ENCODE measurements at places on chromosomes 1 and 21.

GRCh38 chr1:182301467-182302198 is 90.0 kb downstream of the GLUL start:
- no peak for DNase-seq

DNA sequence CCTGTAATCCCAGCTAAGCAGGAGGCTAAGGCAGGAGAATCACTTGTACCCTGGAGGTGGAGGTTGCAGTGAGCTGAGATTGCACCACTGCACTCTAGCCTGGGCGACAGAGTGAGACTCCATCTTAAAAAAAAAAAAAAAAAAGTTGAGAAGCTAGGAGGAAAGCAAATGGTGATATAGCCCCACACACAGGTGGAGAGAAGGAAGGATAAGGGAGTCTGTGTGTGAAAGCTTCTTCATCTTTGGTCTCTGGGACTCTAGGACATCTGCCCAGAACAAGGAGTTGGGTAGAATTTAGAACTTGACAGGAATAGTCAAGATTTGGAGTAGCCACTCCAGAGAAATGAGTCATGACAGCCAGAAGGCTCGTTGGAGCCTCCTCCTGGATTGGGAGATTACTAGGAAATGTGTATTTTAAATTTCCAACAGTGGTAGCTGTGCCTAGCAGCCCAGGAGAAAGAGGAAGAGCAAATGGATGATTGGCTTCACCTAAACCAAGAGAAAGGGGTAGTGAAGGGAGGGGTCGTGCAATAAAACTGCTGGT is 19.9 kb downstream of the NPL start:
- no peak for DNase-seq

GRCh38 chr1:214568328-214568727 is 16.9 kb upstream of the PTPN14 start:
- no peak for DNase-seq

DNA sequence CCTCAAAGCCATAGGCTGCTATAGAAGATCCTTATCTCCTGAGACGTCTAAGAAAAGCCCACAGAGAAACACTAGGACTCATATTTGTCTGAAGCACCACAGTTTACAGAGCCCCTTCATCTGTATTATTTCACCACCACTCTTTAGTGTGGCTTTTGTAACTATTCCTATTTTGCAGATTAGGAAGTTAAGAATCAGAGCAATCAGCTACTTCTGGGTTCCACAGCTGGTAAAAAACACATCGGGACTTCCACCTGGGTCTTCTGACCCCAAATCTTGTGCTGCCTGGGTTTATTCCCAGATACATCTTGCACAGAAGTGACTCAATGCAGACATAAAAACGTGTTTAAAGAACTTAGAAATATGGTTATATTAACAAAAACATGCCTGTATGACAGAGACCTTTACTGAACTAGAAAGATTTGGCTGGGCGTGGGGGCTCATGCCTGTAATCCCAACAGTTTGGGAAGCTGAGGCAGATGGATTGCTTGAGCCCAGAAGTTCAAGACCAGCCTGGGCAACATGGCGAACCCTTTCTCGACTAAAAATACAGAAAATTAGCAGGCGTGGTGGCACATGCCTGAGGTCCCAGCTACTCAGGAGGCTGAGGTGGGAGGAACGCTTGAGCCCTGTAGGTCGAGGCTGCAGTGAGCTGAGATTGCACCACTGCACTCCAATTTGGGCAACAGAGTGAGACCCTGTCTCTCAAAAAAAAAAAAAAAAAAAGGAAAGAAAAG is 40.9 kb downstream of the ELK4 start:
- DNase-seq = no peak

DNA sequence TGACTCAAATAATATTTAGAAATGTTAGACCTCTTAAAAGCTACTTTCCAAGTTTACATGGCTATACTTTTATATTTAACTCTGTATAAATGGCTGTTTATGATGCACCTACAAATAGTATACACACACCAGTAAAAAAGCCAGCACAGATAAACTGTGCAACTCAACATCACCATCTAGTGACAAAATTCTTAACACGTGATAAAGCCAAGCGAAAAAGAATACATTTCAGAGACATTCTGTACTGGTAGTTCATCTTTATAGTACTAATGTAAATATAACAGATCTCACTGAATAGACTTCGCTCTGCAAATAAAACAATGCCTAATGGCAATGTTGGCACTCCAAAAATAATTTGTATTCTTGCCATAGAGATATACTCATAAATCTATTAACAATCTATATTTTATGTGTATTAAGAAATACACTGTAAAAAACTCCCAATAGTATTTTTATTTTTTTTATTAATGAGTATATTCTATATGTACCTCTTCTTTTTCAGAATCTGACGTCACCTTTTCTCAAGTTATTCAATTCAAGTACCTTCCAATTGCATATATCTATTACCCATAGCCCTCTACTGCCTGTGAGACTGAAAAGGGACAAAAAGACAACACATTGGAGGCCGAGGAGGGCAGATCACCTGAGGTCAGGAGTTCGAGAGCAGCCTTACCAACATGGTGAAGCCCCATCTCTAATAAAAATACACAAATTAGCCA is 100.2 kb downstream of the DPYD start:
- DNase-seq = no peak

DNA sequence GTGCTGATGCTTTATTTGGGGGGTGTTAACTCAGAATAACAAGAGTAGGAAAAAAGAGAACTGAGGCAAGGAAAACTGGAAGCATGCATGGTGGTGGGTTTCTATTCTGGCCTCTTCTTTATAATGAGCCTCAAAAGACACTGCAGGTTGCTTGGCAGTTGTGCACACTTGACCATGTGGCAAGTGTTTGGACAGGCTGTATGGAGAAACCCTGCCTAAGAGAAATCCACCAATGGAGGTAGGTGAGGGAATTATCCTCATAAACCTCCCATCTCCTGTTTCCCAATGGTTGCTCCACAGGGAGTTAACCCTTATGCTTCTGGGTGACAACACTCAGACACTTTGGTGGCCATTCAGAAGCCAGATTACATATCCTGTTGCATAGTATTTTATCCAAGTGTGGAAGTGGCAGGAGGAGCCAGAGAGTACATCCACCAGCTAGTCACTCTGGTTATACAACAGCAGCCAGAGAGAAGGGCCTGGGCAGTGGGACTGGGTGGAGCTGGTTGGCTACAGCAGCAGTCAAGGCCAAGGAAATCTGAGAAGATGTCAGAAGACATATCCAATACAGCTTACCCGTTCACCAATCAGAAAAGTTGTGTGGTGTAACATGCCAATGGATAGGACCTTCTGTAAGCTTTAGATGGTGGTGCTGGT is 16.4 kb upstream of the VASH2 start:
- no peak for DNase-seq

- DNase-seq = no peak
These were observed 36.6 kb upstream of the PTPRC start for GRCh38 chr1:198601936-198602889.

- no peak for DNase-seq
These were observed 21.5 kb downstream of the FGGY start for GRCh38 chr1:59318271-59318860.

- DNase-seq = no peak
These were observed 65.7 kb downstream of the MAP3K7CL start for GRCh38 chr21:29195981-29196669.

DNA sequence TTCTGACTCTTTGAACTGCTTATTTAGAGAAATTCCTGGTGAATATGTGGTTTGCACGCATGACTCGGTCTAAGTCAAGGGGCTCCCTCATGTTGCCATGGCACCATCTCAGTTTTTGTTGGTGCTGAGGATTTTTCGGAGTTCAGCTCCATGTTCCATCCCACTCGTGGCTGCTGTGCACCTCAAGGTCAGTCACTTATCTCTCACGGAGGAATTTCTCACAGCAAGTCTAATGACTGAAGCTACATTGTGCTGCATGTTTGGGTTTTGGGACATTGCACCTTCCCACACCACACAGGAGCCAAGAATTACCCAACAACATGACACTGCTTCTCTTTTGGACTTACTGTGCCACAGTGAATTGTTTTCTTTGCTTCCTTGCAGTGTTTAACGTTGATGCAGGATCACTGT is 269.9 kb downstream of the NCAM2 start:
- DNase-seq = no peak

DNA sequence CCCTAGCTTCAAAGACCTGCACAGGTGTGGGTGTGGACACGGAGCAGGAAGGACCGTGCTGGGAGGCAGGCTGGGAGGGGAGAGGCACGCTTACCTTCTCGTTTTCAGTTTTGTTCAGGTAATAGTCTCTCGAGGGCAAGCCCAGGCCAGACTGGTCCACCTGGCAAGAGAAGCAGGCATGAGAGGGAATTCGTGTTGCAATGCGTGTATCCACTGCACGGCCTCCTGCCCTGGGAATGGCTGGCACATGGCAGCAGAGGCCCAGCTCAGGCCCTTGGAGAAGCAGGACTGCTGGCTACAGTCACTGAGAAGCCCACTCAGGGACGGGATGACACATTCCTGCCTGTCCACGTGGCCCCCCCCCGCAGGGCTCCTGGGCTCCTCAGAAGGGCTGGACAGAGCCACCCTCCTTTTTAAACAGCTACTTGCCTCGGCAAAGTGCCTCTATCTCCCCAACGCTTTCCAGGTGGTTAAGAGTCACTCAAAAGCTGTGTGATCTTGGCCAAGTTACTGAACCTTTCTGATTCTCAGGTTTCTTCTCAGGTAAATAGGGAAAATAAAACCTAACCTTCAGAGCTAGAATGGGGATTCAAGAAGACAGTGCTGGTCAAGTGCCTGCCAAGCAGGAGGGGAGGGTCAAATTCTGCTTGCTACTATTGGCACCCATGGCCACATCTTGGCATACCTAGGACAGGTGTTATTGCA is 32.7 kb downstream of the ECE1 start:
- no peak for DNase-seq

DNA sequence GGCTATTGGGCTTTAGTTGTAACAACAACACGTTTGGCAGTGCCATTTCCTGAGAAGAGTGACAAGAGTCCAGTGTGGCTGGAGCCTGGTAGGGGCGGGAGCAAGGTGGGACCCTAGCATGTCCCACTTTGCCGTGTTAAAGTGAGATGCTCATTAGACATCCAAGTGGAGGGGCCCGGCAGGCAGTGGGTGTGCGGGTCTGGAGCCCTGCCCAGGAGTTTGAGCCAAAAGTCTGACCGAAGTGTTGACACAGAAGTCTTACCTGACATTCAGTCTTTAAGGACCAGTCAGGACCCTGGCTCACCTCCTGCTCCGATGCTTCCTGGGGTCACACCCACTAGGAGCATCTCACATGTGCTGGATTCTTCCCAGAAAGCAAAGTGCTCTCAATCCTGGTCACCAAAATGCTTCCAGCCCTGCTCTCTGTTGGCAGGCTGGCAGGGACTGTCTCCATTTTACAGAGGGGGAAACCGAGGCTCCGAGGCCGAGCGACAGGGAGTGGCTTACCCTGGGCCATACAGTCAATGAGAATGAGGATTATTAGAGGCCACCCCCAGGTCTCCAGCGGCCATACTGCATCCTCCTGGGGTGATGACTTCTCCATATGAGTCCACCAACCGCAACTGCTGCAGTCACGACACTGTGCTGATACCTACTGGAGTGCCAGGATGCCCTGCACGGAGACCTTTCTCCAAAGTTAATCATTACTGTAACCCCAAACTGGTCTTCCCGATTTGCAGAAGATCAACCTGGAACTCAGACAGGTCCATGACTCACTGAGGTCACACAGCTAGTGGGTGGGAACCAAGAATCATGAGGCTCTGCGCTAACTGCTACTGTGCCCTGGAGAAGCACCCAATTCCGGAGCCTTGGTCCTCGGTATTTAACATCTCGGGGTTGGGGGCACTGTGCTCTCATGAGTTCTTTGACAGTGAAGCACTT is 112.7 kb downstream of the PRDM2 start:
- peak; percentile 25 for DNase-seq

Data from posterior vena cava (tissue), 2 donors.